ENCODE measurements at places on chromosomes 7 and 10. TPM values are rescaled to one million over a fixed set of nuclear protein-coding genes. Genes with fewer than 3 reads are reported as not detected.
A peak's percentile ranks its signal among the peaks of the same experiment; 100 is the strongest.

The MLXIPL gene
- 6.4 TPM for total RNA-seq

The IL2RA gene
- total RNA-seq: 21.0 TPM

DNA sequence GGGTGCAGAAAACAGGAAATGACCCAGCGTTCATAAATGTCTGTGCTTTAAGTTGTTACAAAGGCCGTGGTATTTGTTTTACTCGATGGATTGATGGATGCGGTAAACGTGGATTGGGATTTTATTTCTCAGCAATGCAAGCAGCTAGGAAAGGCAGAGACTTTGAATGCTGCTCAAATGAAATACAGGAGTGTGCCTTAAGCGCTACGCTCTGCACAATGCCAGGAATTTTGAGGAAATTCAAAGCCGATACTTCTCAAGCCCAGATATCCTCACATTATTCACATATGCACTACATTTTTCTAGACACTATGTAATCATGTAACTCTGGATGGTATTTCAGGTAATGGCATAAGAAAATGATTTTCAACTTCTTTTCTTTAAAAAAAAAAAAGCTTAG, 514.3 kb upstream of the ADARB2 start:
- H3K4me3 ChIP-seq: no peak overlapping the region
- no peaks in the 10 kb centered on the region for H3K36me3 ChIP-seq
- no peaks in the 10 kb centered on the region for H3K4me1 ChIP-seq
- no peak for DNase-seq
- H3K27me3 ChIP-seq: no peaks in the 10 kb centered on the region

GRCh38 chr7:90433221-90433620, 30.0 kb downstream of the CLDN12 start:
- H3K4me1 ChIP-seq: no peaks in the 10 kb centered on the region
- H3K4me3 ChIP-seq: no peak overlapping the region
- no peak overlapping the region for H3K27ac ChIP-seq
- peaks cover 2% of the 10 kb centered on the region for H3K36me3 ChIP-seq
- no peak for DNase-seq

DNA sequence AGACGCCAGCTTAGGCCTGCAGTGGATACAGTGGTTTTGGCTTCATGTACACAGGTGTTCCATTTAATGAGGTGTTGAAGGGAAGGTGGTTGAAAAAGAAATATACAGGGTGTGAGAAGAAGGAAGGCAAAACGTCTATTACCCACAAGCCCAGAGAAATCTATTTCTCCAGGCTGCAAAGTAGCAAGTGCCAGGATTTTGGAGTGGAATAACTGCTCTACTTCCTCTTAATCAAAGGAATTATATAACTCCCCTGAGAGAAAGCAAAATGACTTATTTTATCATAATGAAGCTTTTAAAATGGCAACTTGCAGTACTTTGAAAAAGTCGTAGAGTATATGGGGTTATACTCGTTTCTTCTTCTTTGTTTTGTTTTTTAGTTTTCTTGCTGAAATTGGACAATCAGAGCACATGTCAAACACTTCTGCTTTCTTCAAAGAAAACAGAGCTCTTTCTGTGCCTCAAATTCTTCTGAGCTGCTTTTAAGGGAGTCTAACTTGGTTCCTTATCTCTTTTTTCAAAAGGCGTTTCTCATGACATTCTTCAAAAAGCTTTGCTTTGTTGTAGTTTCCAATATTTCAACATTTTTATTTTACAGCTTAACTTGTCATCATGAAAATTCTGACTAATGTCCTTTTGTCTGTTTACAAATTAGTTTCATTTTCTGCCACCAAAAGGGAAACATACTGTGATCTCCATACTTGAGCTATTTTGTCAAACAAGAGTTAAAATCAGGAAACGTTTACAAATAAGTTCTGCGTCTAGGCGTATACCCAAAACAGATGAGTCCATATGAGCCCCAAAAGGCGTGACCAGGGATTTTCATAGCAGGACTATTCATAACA, 289.7 kb downstream of the FRMD4A start:
- no peaks in the 10 kb centered on the region for H3K27me3 ChIP-seq
- peaks cover 5% of the 10 kb centered on the region for H3K4me1 ChIP-seq
- peak overlapping the region; percentile 6 for H3K27ac ChIP-seq
- H3K4me3 ChIP-seq: no peak overlapping the region

DNA sequence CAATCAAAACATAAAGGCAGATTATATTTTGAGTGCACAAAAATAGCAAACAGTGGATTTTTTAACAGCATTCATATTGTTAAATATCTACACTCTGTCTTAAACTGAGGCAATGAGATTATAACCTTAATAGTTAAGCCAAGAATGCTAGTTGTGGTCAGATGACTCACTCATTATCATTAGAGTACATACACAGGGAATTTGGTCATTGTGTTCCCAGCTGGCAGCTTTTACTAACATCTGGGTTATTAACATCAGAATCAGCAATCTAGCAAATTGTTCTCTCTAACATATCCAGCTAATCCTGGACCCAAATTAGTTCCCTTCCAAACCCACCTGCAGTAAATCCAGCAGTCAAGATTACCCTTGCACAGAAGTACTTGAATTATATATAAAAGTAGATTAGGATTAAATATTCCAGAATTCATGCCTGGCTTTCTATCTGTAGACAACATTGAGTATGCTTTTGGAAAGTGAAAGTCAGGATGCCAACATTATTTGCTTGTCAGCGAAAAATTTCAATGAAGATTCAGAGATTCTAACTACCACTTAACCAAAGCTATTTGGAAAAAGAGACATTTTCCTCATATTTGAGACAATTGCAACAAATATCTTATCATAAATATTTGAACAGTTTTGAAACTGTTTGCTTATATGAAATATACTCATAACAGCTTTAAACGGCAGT, 1035.6 kb upstream of the PHF14 start:
- no peaks in the 10 kb centered on the region for H3K36me3 ChIP-seq
- no peak for DNase-seq
- no peaks in the 10 kb centered on the region for H3K4me1 ChIP-seq
- no peak overlapping the region for H3K27ac ChIP-seq
- no peaks in the 10 kb centered on the region for H3K27me3 ChIP-seq

- no peaks in the 10 kb centered on the region for H3K4me1 ChIP-seq
- no peaks in the 10 kb centered on the region for H3K36me3 ChIP-seq
- no peaks in the 10 kb centered on the region for H3K27me3 ChIP-seq
- DNase-seq: no peak
- H3K4me3 ChIP-seq: no peak overlapping the region
These were observed 411.9 kb upstream of the SHH start for GRCh38 chr7:156223935-156224832.

- no peak overlapping the region for H3K4me3 ChIP-seq
- H3K27ac ChIP-seq: no peak overlapping the region
- no peaks in the 10 kb centered on the region for H3K36me3 ChIP-seq
- DNase-seq: no peak
These were observed 215.6 kb downstream of the GPR37 start for GRCh38 chr7:124550036-124550435.

DNA sequence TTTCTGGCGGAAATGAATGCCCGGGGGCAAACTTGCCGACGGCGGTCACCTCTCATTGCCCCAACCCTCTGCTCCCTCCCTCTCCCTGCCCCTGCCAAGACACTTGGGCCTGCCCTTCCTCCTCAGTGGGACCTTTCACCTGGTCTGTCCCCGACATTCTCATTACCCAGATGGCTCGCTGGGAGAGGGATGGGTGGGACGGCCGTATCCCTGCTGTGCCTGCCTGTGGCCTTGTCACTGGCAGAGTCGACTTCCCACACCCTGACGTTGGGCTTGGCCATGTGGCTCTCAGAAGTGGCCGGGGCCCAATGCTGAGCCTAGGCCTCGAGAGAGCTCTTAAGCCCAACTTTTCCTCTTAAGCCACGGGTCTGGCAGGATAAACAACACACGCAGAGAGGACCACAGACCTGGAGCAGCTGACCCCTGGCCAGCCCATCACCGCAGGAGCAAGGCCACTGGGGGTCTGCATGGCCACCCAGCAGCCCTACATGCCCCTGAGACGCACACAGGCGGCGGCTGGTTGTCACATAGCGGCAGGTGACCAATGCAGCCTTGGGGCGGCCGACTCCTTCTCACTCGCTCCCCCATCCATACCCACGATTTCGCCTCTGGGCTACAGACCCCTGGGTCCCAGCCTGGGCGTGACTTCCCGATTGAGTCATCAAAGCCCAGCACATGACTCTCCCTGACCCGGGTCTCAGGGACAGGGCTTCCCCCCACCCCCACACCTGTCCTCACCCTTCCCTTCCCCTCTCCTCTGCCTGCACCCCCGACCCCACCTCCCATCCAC, 40.1 kb downstream of the SLC29A4 start:
- no peak overlapping the region for H3K27ac ChIP-seq
- no peaks in the 10 kb centered on the region for H3K4me1 ChIP-seq
- H3K36me3 ChIP-seq: peaks cover 66% of the 10 kb centered on the region
- no peak for DNase-seq

DNA sequence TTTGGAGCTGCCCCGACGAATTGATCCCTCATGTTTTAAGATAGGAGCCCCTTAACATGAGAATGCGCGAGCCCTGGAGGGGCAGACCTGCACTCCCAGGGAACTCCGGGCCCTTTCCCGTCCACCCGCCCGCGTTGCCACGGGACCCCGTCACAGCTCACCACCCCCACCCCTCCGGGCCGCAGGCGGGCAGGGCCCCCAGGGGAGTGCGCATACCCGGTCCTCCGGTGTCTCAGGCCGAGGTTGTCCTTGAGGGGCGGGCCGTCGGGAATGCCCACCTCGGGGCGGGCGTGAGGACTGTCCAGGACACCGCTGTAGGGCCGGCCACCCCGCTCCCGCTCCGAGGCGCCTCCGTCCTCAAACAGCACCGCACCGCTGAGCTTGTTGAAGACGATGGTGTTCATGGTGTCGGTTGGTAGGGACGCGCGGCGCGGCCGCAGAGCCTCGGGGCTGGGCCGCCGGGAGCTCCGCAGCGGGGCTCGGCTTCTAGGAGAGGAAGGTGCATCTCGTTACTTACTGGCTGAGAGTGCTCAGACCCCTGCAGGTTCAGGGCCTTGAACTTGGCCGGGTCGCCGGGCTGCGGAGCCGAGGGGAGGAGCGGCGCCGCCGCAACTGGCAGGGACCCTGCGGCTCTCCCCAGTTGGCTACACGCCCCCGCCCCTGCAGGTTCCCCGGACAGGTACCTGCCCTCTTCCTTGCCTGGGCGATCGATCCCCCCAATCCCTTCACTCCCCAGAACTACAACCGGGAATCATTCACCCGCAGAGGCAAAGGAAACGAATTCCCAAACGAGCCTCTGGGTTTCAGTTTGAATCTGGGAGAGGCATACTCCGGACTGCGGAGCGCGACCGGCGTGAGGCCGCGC, 2.4 kb downstream of the MKX start:
- peak overlapping the region; percentile 95 for H3K27ac ChIP-seq
- H3K4me3 ChIP-seq: peak overlapping the region; percentile 95
- no peaks in the 10 kb centered on the region for H3K36me3 ChIP-seq
- peaks cover 2% of the 10 kb centered on the region for H3K4me1 ChIP-seq
- H3K27me3 ChIP-seq: no peaks in the 10 kb centered on the region

- no peaks in the 10 kb centered on the region for H3K4me1 ChIP-seq
- H3K27me3 ChIP-seq: no peaks in the 10 kb centered on the region
- no peaks in the 10 kb centered on the region for H3K36me3 ChIP-seq
- H3K27ac ChIP-seq: no peak overlapping the region
These were observed 262.1 kb downstream of the ATRNL1 start for GRCh38 chr10:115355162-115355760.

GRCh38 chr10:96959733-96960132, 127.6 kb downstream of the LCOR start:
- no peak overlapping the region for H3K27ac ChIP-seq
- no peak overlapping the region for H3K4me3 ChIP-seq
- H3K27me3 ChIP-seq: no peaks in the 10 kb centered on the region
- H3K4me1 ChIP-seq: peaks cover 4% of the 10 kb centered on the region

DNA sequence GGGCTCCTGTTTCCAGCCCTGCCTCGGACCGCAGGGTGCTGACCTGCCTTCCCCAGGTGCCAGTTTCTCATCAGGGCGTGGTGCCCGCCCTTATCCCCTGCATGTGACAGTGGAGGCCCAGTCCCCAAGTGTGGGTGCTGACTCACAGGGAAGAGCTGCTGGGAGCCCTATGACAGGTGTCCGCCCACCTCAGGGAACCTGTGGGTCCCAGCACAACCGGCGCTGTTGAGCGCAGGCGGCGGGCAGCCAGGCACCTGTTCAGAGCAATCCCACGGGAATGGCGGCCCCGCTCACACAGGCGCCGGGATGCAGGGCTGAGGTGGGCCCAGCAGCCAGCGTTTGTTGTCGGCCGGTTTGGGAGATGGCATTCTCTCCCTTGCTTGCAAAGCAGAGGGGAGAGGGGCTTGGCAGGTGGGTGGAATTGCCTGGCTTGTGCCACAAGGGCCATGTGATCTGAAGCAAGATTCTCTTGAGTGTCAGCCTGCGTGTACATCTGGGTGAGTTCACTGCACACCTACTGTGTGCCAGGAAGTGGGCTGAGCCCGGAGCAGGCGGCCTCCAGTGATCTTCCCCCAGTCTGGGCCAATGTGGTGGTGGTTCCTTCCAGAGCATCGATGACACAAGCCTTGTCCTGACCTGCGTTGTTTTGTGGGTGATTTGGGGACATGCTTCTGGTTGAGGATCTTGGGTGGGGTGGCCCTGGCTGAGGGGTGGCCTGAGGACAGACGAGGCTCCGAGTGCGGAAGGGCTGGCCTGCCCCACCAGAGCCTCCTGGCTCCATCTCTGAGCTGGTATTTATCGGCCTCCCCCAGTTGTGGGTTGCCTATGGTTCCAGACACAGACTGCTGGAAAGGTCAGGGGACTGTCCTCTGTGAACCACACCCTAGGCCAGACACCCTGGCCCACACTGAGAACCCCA, 2.4 kb downstream of the PWWP2B start:
- no peak overlapping the region for H3K4me3 ChIP-seq
- peaks cover 12% of the 10 kb centered on the region for H3K4me1 ChIP-seq
- H3K27ac ChIP-seq: no peak overlapping the region
- no peak for DNase-seq
- no peaks in the 10 kb centered on the region for H3K36me3 ChIP-seq
- H3K27me3 ChIP-seq: no peaks in the 10 kb centered on the region

DNA sequence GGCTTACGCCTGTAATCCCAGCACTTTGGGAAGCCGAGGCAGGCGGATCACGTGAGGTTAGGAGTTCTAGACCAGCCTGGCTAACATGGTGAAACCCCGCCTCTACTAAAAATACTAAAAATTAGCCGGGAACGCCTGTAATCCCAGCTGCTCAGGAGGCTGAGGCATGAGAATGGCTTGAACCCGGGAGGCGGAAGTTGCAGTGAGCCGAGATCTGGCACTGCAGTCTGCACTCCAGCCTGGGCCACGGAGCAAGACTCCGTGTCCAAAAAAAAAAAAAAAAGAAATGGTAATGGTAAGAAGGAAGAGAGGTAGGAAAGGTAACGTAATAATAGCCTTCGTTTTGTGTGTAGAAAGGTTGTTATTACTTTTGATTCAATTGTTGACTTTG, 1.2 kb downstream of the HSPA14 start:
- H3K4me1 ChIP-seq: peaks cover 17% of the 10 kb centered on the region
- peak overlapping the region; percentile 96 for H3K4me3 ChIP-seq
- peaks cover 19% of the 10 kb centered on the region for H3K36me3 ChIP-seq
- no peak for DNase-seq
- H3K27ac ChIP-seq: peak overlapping the region; percentile 98
- no peaks in the 10 kb centered on the region for H3K27me3 ChIP-seq

- H3K27me3 ChIP-seq: no peaks in the 10 kb centered on the region
- no peak for DNase-seq
- no peak overlapping the region for H3K4me3 ChIP-seq
- peak overlapping the region; percentile 68 for H3K27ac ChIP-seq
These were observed 8.6 kb downstream of the STAM start for GRCh38 chr10:17652585-17652984.

Measured in thoracic aorta (tissue), 2 donors.